ENCODE measurements at places on chromosomes 11 and 22. TPM values are rescaled to one million over a fixed set of nuclear protein-coding genes. Genes with fewer than 3 reads are reported as not detected.

Gene SCGB2A2
- total RNA-seq, result 2.7 TPM

DNA sequence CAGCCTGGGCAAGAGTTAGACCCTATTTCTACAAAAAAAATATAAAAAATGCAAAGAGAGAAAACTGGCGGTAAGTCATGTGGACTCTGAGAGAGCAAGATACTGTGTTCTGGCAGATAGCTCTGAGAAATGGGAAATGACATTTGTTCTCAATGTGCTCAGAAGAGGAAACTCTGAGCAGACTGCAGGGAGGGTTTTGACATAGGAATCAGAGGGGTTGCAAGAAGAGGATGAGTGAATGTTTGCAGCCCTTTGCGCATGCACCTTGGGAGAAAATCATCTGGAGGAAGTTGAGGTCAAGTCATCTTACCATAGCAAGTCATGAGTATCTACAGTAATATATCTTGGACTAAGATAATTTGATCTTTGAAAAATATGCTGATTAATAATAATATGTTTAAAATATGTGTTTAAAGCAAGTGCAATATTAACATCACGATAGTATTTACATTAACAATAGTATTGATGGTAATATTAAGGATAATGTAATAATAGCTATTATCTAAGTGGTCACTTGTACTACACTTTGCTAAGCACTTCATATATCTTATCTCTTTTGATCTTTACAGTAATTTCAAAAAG is 2.6 kb downstream of the ACER3 start:
- peak; percentile 43 for DNase-seq

- DNase-seq, result no peak
Observed at GRCh38 chr11:103499710-103500340, 390.6 kb downstream of the DYNC2H1 start.

DNA sequence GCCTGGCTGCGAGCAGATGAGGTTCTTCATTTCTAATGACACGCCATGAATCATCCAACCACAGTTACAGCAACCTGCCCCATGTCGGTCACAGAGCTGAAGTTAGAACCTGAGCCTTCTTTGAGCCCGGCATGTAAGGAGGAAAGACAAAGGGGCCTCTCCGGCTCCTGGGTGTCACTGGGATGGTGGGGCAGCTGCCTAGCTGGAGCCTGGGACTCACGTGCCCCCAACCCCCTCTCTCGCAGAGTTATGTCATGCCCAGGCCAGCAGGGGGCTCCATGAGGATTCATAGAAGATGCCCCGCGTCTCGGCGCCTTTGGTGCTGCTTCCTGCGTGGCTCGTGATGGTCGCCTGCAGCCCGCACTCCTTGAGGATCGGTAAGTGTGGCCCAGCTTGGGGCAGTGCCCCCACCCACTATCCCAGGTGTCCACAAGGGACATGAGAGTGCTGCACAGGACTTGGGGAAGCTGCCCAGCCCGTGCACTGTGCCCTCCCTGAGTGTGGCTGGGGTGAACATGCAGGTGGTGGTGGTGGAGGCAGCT is 148.5 kb downstream of the GRIK4 start:
- no peak for DNase-seq
